ENCODE measurements at places on chromosomes 6 and 20. TPM values are rescaled to one million over a fixed set of nuclear protein-coding genes. Genes with fewer than 3 reads are reported as not detected.

The TTI1 gene
- 15.3 TPM for polyA plus RNA-seq

The MEI4 gene
- not detected for polyA plus RNA-seq

The OR2H1 gene
- polyA plus RNA-seq = not detected

The ACTL10 gene
- polyA plus RNA-seq = 1.8 TPM

The REM1 gene
- not detected for polyA plus RNA-seq

The SPATS1 gene
- not detected for polyA plus RNA-seq

The KIF6 gene
- polyA plus RNA-seq = not detected

The SAMD5 gene
- polyA plus RNA-seq = not detected

The LY6G5B gene
- 0.25 TPM for polyA plus RNA-seq

The KCNK5 gene
- polyA plus RNA-seq = not detected

The SMLR1 gene
- not detected for polyA plus RNA-seq

The GPLD1 gene
- polyA plus RNA-seq = not detected

The RCAN2 gene
- not detected for polyA plus RNA-seq

The BMP7 gene
- polyA plus RNA-seq = not detected

The TBXT gene
- not detected for polyA plus RNA-seq

The COL9A1 gene
- not detected for polyA plus RNA-seq

The LYRM4 gene
- polyA plus RNA-seq = 56.8 TPM

The CASS4 gene
- polyA plus RNA-seq = 11.2 TPM

The ANKRD66 gene
- polyA plus RNA-seq = not detected

Data from naive thymus-derived CD8-positive, alpha-beta T cell (primary cell).